CD4-positive, alpha-beta T cell (primary cell): ENCODE measurements at places on chromosomes 7 and 10. TPM values are rescaled to one million over a fixed set of nuclear protein-coding genes. Genes with fewer than 3 reads are reported as not detected.
A peak's percentile ranks its signal among the peaks of the same experiment; 100 is the strongest.

GRCh38 chr10:128744092-128744491, 617.9 kb upstream of the MKI67 start:
- no peak for DNase-seq

DNA sequence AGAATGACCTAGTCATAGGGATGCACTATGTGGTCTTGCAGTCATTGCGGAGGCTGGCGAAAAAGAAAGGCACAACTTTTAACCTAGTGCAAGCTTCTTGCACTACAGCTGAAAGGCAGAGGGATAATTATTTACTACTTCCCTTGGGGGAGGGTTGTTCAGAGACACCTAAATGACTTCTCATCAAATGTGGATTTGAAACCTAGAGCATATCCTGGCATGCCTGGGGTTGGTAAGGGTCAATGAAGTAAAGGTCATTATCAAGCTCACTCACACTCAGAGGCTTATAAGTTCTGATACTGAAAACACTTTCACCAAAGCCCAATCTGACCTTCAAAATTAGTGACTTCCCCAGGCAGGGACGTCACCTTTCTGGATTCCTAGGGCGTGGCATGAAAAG, 108.9 kb upstream of the AMPH start:
- no peak for DNase-seq

GRCh38 chr7:11792166-11792565, 39.8 kb downstream of the THSD7A start:
- no peak for DNase-seq

DNA sequence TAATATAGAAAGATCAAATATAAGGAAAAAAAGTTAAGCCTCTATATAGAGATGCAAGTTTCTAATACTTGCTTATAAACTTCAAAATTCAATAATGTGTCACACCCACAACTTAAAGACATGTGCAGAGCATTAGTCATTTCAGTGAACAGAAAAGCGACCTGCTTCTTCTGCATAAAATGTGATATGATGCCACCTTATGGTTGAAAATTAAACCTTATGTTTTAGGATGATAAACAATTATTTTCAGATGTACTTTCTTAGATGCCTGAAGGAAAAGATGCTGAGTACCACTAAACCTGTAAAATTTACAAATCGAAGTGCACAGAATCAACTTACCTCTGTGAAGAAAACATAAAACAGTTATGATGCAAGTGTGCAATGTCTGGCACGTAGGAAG, 96.0 kb downstream of the MTERF1 start:
- no peak for DNase-seq

- no peak for DNase-seq
Observed at GRCh38 chr7:155497149-155497901, 39.4 kb downstream of the EN2 start.

GRCh38 chr7:129804890-129805719, 147.7 kb downstream of the UBE2H start:
- DNase-seq, result no peak

DNA sequence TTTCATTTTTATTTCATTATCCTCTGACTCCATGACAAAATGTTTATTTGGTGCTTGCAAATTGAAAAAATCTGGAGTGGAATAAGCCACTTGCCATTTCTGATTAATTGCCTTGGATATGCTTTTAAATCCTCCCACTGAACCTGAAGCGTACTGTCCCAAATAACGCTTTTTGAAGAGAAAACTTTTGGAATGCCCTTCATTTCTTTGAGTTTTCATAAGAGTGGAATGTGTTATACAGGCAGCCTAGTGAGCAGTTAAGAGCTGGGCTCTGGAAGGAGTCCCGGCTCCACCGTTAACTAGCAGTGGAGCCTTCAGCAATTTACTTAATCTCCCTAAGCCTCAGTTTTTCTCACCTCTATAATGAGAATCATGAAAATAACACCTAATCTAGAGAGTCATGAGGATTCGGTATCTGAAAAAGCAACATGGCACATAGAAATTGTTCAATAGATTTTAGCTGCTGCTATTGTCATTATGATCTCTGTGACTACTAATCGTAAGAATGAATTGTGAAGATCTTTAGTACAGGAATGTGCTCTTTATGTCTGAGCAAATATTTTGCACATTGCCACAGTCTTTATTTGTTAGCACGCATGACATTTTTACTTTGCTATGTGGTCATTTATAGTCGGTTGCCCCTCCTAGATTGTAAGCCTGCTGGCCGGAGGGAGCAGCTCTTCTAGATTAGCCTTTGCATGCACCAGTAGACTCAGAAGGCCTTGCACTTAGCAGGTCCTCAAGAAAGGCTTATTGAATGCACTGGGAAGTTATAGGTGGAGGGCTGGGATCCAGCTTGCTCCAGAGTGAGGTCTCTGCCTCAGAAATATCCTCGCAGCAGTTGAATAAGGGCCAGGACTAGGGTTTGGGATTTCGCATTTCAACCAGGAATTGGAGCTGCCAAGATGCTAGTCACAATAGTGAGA, 59.4 kb downstream of the PLCE1 start:
- no peak for DNase-seq

DNA sequence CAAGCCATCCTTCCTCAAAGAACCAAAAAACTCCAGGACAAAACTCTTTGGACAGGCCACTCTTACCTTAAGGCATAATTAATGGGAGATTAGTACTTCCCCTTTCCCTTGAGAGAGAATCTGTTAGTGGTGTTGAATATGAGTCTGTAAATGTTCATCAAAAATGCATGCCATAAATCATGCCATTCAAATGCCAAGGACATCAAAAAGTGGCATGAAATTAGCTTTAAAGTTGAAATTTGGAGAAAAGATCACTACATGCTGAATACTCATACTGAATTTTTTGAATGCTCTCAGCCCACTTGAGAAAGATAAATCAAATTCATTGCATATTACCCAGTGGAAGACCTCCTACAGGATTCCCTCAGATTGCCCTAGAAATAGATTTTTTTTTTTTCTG, 6.7 kb downstream of the NRCAM start:
- no peak for DNase-seq

DNA sequence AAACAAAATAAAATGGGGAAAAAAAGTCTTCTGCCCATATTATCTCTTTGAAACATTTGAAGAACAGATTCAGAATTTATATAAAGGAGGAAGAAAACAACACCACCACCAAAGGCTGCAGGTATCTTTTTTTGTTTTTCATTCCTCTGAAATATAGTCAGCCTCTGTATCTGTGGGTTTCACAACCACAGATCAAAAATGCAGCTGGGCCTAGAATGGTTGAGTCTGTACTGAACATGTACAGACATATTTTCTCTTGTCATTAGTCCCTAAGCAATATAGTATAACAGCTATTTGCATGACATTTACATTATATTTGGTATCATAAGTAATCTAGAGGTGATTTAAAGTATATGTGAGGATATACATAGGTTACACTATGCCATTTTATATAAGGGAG, 559.7 kb upstream of the LRRN3 start:
- DNase-seq, result no peak

DNA sequence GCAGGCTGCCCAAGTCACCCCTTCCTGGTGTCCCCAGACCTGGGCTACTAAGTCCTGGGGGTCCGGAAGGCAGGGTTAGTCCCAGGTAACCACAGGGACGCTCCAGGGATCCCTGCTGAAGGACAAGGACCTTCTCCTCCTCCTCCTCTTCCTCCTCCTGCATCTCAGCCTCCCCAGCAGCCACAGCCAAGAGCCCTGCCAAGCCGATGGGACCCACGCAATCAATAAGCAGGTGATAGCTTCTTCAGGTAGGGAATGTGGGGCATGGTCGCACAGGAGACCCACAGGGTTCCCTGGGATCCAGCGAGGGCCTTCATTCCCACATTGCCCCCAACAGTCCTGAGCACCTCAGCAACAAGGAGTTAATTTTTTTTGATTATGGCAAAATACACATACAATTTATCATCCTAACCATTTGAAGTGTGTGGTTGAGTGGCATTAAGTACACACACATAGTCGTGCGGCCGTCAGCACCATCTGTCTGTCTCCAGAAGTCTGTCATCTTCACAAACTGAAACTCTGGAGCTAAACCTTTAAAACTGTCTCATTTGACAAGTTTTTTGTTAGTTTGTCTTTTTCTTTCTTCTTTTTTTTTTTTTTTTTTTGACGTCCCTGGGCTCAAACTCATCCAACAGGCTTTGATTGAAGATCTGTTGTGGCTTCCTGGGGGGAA, 12.1 kb downstream of the CRYGN start:
- no peak for DNase-seq

GRCh38 chr10:46220187-46220586, 66.6 kb upstream of the ANTXRL start:
- no peak for DNase-seq

DNA sequence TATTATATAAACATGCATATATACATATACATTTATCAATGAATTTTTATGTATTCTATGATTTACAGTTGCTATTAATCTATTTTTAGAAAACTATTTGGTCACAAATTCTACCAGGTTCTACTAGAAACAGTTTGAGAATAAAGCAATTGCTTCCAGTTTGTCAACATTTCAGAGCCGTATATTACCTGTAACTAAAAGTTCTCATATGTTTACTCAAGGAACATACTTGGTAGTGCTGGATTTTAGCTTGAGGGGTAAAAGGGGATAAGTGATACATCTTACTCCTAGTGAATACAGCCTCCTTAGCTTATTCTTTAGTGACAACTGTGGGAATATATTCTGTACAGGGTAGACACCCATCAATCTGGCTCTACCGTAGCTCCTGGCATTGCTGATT, 1590.5 kb upstream of the LRRTM3 start:
- DNase-seq, result no peak

DNA sequence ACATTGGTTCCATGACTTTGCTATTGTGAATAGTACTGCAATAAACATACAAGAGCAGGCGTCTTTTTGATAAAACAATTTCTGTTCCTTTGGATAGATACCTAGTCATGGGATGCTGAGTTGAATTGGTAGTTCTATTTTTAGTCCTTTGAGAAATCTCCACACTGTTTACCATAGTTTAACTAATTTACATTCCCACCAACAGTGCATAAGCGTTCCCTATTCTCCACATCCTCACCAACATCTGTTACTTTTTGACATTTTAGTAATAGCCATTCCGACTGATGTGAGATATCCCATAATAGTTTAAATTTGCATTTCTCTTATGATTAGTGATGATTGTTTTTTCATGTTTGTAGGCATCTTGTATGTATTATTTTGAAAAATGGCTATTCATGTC, 707.0 kb downstream of the SORCS1 start:
- DNase-seq, result no peak

- no peak for DNase-seq
Observed at GRCh38 chr10:129917936-129918335, 46.1 kb downstream of the EBF3 start.

- DNase-seq, result no peak
Observed at GRCh38 chr10:62075414-62075813, 173.9 kb downstream of the ARID5B start.

DNA sequence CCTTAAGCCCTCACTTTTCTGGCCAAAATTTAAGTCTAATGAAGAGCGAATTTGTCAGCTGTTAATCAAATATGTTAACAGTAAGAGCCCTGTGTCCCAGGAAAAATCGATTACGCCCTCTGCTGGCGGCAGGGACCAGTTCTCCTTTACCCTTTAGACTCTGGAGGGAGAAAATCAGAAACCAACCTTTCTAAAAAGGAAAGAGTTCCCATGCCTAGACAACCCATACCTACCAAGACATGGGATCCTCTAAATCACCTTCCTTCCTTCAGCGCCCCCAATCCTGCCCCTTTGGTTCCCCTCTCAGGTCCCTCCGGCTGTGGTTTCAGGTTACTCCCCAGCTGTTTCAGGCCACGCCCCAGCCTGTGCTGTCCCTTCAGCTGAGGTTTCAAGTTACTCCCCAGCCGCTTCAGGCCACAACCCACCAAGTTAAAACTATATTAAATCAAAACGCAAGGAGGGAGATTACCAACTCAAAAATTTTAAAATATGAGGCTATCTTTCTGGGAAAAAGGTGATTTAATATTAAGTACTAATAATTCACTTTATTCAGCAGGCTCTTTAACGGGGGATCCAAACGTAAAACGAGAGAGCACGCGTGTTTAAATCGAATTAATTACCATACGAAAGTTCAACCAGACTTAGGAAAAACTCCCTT, 1.4 kb upstream of the AKR1B15 start:
- DNase-seq, result peak; percentile 61

- DNase-seq, result no peak
Observed at GRCh38 chr10:85741626-85742300, 624.8 kb downstream of the GRID1 start.

GRCh38 chr10:86372119-86372783, 5.7 kb upstream of the GRID1 start:
- no peak for DNase-seq

GRCh38 chr7:76198202-76198601, 3.5 kb upstream of the SRRM3 start:
- DNase-seq, result no peak

DNA sequence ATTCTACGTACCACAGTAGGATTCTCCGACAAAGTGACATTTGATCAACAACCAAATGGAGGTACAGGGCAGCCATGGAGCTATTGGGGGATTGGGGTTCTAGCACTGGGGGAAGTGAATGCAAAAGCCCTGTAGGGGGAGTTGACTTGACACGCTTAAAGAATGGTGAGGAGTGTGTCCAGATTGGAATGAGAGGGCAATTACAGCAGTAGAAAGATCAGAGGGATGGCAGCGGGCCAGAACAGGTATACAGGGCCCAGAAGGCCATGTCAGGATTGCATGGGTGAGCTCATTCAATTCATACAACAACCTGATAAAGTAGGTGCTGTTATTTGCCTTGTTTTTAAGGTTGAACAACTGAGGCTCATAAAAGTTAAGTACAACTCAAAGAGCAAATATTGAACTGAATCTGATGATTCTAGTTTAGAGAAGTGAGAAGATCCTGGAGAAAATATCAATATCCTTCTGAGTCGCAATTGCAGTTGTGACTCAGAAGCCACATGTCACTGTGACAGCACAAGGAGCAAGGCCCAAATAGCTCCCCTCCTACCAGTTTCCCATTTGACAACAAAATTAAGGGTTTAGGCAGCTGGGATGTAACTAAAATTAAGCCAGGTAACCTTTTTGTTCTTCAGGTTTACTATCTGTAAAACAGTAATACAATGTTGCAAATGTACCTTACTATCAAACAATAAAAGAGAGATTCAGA, 28.0 kb upstream of the CTTNBP2 start:
- no peak for DNase-seq

- DNase-seq, result no peak
Observed at GRCh38 chr10:7956508-7956907, 98.0 kb upstream of the GATA3 start.

Gene TEX47
- not detected for total RNA-seq

Gene GHRHR
- not detected for total RNA-seq

Gene CYP26C1
- total RNA-seq, result not detected

Gene NT5C2
- total RNA-seq, result 43.2 TPM
